ENCODE measurements at places on chromosomes 5 and 9.

DNA sequence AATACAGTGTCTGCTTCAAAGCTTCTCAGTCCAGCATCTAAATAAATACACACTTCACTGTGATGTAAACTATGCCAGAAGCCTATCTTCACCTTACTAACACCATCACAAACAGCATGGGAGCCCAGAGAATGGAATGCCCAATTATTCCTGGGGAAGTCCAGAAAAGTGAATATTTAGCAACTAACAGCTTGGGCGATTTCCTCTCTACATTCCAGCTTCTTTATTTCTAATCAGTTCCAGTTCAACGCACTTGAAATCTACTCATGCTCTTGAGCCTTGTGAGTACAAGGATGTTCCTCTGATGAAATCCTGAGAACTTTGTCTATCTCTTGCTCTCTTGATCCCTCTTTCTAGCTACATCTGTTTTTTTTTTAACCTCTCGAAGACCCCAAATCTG, 100.4 kb upstream of the C9orf72 start:
- no peak for DNase-seq

DNA sequence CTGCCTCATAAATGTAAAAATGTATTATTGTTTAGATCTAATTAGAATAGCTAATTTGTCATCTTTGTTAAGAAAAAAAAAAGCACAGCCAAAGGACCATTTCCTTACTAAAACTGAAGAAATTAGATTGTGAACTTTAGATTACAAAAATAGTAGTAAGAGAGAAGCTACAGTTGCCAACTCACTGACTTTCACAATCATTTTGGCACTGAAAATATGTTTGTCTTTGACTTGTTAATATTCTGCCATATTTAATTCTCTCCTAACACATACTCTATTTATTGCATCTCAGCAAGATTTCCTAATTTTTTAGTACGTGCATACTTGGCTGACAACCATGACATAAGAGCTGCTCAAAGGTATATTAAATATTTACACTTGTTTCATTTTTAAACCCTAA, 297.1 kb downstream of the TUSC1 start:
- no peak for DNase-seq

DNA sequence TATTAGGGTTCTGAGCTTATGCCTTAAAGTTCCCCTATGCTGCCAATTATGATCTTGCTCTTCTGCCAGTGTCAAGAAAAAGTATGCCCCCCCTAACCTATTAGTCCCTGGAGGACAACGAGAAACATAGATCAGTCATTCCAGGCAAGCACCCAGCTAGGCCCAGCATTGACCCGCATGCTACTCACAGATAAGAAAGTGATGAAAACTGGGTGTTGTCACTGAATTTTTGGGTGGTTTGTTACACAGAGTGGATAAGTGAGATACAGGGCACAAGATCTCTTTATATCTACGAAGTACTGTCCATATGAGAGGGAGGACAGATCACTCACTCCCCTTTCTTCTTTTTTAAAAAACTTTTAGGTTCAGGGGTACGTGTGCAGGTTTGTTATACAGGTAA, 6.4 kb upstream of the TEX48 start:
- DNase-seq: no peak

DNA sequence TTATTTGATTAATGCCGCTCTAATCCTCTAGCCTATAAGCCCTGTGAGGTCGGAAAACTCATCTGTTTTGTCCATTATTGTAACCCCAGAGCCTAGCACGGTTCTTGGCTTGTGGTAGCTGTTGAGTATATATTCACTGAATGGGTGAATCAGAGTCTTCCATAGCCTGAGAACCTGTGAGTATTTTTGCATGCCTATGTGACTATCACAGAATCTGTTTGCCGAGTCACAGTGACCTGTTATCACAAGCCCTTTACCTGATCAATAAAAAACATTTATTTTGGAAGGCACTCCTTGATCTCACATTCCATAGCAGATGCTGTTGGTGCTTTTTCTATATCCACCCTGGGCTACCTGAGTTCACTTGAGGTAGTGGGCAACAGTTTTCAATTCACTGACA, 125.0 kb upstream of the STC2 start:
- DNase-seq: no peak

GRCh38 chr5:53749621-53750020, 189.2 kb downstream of the NDUFS4 start:
- DNase-seq: no peak

DNA sequence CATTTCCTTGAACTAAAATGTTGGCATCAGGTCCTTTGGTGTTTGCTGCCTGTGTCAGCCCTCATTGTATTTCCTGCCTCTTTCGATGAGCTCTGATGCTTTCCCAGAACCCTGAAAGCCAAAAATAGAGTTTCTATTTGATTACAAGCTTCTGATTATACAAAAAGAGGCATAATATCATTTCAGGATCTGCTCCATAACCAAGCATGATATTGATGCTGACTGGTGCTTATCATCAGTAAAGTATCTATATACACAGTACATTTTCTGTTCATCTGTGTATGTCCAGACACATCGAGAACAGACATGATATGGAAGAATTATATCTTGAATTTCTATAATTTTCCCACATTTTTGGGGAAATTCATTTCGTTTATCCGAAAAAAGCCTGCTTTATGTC, 58.6 kb downstream of the SEMA6A start:
- DNase-seq: no peak

- DNase-seq: no peak
These were observed 51.8 kb downstream of the EHMT1 start for GRCh38 chr9:137670391-137671195.

- DNase-seq: no peak
These were observed 144.3 kb downstream of the GOLPH3 start for GRCh38 chr5:32029781-32030180.

DNA sequence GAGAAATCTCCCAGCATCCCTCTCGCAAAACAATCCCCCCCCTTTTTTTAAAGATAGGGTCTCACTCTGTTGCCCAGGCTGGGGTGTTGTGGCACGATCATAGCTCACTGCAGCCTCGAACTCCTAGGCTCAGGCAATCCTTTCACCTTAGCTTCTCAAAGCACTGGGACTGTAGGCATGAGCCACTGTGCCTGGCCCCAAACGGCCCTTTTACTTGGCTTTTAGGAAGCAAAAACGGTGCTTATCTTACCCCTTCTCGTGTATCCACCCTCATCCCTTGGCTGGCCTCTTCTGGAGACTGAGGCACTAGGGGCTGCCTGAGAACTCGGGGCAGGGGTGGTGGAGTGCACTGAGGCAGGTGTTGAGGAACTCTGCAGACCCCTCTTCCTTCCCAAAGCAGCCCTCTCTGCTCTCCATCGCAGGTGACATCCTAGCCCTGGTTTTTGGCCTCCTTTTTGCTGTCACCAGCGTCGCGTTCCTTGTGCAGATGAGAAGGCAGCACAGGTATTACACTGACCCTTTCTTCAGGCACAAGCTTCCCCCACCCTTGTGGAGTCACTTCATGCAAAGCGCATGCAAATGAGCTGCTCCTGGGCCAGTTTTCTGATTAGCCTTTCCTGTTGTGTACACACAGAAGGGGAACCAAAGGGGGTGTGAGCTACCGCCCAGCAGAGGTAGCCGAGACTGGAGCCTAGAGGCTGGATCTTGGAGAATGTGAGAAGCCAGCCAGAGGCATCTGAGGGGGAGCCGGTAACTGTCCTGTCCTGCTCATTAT, 6.8 kb downstream of the CA9 start:
- DNase-seq: no peak

GRCh38 chr5:64526734-64527439, 21.1 kb downstream of the RGS7BP start:
- no peak for DNase-seq

- no peak for DNase-seq
These were observed 13.1 kb downstream of the NR6A1 start for GRCh38 chr9:124758061-124758460.

- DNase-seq: no peak
These were observed 20.7 kb upstream of the STARD4 start for GRCh38 chr5:111532886-111533582.

- DNase-seq: no peak
These were observed 130.9 kb downstream of the PALM2AKAP2 start for GRCh38 chr9:109910671-109911518.

GRCh38 chr9:7841831-7842230, 42.3 kb upstream of the DMAC1 start:
- no peak for DNase-seq

- DNase-seq: no peak
These were observed 48.7 kb downstream of the TEK start for GRCh38 chr9:27157736-27158135.

DNA sequence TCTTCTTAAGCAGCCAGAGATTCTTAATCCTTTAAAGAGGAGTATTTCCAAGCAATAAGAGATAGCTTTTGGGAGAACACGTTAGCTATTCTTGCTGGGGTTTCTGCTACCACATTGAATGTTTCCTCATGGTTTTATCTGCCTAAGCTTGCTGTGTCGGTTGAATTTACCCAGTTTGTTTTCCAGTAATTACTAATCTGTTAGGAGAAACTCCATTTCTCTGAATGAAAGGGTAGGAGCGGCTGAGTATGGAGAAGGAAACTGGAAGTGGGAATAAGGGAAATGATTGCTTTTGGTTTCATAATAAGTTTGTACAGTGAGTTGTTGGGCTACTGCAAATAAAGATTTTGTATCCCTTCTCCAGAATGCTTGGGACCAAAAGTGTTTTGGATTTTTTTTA, 1.2 kb downstream of the JAK2 start:
- DNase-seq: no peak

DNA sequence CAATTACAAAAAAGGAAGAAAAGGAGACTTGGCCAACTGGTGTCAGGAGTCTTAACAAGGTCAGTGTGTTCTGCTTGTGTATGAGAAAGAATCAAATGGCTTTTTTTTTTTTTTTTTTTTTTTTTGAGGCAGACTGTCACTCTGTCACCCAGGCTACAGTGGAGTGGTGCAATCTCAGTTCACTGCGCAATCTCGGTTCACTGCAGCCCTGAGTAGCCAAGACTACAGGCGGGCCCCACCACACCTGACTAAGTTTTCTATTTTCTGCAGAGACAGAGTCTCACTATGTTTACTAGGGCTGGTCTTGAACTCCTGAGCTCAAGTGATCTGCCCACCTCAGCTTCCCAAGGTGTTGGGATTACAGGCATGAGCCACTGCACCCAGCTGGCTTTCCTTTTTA, 3.1 kb upstream of the IL7R start:
- DNase-seq: no peak

DNA sequence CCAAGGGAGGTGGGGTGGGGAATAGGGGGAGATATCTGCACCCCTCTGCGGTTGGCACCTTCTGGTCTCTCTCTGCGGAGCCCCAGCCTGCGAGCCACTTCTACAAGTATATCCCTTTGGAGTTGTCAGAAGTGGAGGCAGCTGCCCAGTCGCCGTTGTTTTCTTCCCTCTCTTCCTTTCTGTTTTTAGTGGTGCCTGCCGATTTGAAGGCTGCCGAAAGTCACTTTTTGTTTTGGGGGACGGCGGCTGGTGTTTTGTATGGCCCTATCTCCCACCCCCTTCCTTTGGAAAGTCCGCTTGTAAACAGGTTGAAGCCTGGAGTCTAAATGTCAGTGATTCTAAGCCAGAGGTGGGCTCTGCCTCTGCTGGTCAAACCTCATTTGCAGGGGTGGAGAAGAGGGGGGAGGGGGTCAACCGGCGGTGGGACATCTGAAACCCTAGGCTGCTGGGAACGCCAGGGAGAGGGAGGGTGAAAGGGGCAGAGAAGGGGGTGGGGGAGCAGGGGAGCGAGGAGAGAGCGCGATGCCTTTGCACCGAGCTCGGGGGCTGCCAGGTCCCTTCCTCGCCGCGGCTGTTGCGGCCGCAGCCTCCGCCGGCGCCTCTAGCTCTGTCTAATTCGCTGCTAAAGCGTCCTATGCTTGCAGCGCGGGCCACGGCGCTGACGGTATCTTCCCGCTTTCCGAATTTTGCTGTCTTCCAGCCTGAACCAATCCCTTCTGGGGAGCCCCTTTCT, at the start of gene FGF10:
Gene FGF10, minus strand, starts transcription at position 331 of the 733 bp plus-strand sequence. CDS start 738 bp downstream, outside the sequence.
- no peak for DNase-seq

GRCh38 chr9:114745108-114745848, 60.6 kb downstream of the TNFSF15 start:
- peak; percentile 39 for DNase-seq

DNA sequence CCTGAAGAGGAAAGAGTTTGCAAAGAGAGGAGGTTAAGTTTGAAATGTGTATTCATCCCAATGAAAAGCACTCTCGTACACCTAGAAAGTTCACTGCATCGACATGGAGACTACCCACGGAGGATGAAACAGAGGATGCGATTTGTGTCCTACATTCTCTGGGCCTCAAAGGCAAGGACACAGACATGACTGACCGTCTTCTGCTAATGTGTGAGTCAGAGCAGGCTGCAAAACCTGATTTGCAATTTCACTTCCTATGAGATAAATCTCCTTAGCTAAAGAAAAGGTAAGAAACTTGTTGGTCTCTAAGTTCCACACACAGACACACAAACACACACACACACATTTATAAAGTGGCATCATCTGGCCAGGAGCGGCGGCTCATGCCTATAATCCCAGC, 98.6 kb downstream of the GNAQ start:
- no peak for DNase-seq

- DNase-seq: no peak
These were observed 17.6 kb downstream of the RNF38 start for GRCh38 chr9:36382484-36382883.

- DNase-seq: no peak
These were observed 62.0 kb downstream of the RASGRF2 start for GRCh38 chr5:81021951-81022687.

DNA sequence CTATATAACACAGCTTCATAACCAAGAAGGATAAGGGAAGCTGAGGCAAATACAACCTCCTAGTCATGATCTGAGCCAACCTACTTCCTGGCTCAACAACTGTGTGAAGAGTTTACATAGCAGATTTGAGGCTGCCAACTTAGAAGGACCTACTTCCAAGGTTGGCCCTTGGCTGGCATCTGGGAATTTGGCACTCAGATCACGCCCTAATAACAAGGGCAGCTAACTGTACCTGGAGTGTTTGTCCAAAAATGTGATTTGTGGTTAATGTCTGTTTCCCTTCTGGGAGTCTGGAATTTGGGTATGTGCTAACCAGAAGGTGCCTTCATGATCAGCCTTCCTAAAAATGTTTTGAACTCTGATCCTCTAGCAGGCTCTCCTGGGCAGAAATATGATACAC, 287.2 kb downstream of the CAAP1 start:
- DNase-seq: no peak

DNA sequence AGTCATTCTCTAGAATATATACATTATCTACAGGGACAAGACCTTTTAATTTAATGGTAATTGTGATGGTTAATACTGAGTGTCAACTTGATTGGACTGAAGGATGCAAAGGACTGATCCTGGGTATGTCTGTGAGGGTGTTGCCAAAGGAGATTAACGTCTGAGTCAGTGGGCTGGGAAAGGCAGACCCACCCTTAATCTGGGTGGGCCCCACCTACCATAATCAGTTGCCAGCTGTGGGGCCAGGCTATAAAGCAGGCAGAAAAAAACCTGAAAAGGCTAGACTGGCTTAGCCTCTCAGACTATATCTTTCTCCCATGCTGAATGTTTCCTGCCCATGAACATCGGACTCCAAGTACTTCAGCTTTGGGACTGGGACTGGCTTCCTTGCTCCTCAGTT, 112.2 kb upstream of the SMC2 start:
- DNase-seq: no peak

- DNase-seq: no peak
These were observed 12.4 kb downstream of the DIPK1B start for GRCh38 chr9:136724772-136725171.

Measured in astrocyte of the cerebellum (primary cell).